Activated CD4-positive, alpha-beta T cell treated with anti-CD3 and anti-CD28 coated beads for 24 hours (primary cell): ENCODE measurements at places on chromosomes 5 and 9.

GRCh38 chr9:133759946-133760345 is 21.8 kb upstream of the SARDH start:
- DNase-seq = no peak

- DNase-seq = no peak
Measured at GRCh38 chr9:68530618-68531017, 10.1 kb downstream of the TMEM252 start.

GRCh38 chr5:83553000-83553486 is 81.5 kb downstream of the VCAN start:
- no peak for DNase-seq

DNA sequence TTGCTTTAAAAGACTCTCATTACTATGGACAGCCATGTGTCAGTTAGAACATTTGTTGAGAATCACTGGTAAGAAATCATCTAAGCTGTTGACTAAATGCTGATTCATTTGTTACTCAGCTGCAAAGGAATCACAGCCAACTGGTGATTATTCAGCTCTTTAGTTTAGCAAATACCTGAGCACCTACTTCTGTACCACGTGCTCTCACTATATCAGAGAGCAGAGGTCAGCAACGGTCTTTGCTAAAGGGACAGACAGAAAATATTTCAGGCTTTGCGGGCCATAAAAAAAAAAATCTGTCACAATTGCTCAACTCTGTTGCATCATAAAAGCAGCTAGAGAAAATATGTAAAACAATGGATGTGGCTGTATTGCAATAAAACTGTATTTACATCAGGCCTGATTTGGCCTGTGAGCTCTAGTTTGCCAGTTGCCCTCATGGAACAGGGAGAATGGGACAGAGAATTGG is 377.6 kb downstream of the DNAH5 start:
- no peak for DNase-seq

DNA sequence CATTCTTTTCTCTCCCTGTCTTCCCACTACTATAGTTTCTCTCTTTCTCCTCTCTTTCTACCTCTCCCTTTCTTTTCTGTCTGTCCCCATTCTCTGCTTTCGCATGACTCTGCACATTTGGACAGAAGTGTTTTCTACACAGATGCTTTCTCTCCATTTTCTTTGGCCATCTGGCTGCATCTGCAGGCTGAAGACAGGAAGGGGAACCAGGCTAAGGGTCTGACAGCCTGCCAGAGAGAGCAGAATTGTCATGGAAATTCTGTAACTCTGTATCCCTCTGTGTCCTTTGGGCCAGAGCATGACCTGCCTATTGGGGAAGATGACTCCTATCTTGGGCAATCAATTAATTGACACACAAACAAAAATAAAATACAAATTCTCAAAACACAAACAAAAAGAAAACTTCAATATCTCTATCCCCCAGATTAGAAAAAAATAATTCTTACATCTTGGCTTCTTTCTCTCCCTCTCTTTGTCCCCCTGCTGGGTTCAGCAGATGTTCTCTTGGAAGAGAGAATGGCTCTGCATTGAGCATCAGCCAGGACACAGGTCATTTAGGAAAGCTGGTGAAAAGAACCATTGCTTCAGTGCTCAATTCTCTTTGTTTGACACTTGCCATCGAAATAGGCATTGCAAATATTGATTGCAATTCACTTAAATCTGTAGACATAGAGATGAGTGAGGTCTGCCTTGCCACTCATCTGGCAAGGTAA is 415.9 kb upstream of the KLF4 start:
- DNase-seq = no peak
